ENCODE measurements at places on chromosomes 7 and 10. TPM values are rescaled to one million over a fixed set of nuclear protein-coding genes. Genes with fewer than 3 reads are reported as not detected.

GRCh38 chr7:3210531-3210930, 90.5 kb upstream of the SDK1 start:
- no peak for DNase-seq

DNA sequence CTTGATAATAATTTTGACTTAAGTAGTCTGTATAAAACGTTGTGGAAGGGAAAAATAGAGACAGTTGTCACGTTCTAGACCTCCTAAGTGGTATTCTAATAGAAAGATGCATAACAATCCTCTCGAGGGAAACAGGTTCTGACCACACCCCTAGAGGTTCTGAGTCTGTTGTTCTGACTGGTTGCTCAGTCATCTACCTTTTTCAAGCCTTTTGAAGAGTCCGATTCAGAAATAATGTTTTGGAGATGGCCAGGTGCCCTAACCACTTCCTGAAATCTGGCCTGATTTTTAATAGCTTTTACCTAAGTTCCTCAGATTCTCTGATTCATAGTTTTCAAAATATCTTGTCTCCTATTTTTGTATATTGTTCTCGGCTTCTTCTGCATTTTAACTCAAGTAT, 175.6 kb downstream of the HDAC9 start:
- DNase-seq: no peak

DNA sequence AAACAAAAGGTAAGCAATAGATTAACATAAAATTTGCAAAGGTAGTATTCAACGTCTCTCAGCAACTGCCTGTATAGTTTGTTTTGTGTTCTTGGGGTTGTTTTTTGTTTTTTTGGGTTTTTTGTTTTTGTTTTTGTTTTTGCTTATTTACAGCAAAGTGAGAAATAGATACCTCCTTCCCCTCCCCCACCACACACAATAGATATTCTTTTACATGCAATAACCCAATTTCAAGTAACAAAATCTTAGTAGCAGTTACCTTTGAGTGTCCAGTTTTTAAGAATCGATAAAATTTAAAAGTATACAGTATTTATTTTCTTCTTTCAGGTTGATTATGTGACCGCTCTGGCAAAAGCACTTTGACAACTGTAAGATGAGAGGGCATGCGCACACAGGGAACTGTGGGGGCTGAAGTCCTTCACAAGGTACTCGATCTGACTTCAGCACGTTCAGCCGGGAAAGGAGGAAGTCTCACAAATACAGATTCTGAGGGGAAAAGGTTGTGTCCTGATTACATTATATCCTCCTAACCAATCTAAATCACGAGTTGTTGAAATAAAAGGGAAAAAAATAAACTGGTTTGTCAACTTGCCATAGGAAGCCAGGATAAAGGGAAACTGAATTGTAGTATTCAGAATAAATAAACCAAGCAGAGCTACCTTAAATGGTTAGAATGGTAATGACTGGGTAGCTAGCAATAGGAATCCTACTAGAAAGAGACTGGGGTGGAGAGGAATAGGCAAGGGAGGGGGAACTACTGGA, 47.8 kb downstream of the CPEB3 start:
- DNase-seq: peak; percentile 55

GRCh38 chr10:92241501-92241900, 49.4 kb downstream of the CPEB3 start:
- no peak for DNase-seq

- no peak for DNase-seq
Measured at GRCh38 chr7:38054199-38054598, 123.8 kb upstream of the STARD3NL start.

DNA sequence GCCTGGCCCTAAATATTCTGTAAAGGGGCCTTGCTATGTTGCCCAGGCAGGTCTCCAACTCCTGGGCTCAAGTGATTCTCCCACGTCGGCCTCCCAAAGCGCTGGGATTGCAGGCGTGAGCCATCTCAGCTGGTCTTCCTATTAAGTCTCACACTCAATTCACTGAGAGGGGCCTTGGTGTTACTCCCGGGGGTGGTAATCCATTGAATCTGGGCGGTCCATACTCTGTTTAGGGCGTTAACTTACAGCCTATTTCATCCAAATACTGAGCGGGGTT, 665 bp upstream of the SRRT start:
- DNase-seq: no peak

GRCh38 chr7:85125176-85125575, 61.7 kb downstream of the SEMA3D start:
- no peak for DNase-seq

GRCh38 chr10:5628451-5629302, 37.7 kb downstream of the ASB13 start:
- DNase-seq: no peak

DNA sequence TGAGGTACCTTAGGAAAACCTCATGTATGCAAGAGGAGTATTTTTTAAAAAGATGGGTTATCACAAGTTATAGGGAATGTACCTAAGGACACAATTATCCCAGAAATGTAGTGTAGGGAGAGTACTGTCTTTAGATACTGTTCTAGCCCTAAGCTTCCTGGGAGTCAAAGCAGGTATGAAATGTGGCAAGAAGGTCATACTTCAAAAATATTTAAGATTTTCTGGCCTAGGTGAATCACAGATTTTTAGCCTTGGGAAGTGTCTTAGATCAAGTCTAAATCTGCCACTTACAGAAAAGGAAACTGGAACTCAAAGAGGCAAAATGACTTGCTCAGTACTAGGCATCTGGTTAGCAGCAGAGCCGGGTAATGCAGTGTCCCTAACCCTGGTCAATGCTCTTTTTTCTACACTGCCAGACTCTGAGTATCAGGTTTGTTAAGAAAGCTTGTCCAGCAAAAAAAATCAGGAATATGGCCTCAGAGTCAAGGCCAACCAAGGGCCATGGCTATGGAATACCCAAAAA, 13.9 kb downstream of the PIK3AP1 start:
- no peak for DNase-seq

Gene ZNF365
- total RNA-seq: 0.60 TPM

Gene LGI1
- not detected for total RNA-seq

Gene STX1A
- total RNA-seq: 18.2 TPM

Gene AZGP1
- not detected for total RNA-seq

Gene CPEB3
- 1.1 TPM for total RNA-seq
